ENCODE measurements at places on chromosomes 1 and 21.

- no peak for DNase-seq
Observed at GRCh38 chr21:14452031-14452726, 69.2 kb upstream of the HSPA13 start.

- DNase-seq = no peak
Observed at GRCh38 chr1:21783679-21784603, 992 bp upstream of the USP48 start.

GRCh38 chr1:177464686-177465085 is 293.9 kb downstream of the BRINP2 start:
- no peak for DNase-seq

GRCh38 chr1:217133958-217134856 is 411.0 kb upstream of the ESRRG start:
- peak; percentile 4 for DNase-seq

- no peak for DNase-seq
Observed at GRCh38 chr1:204147406-204148383, 4.1 kb downstream of the ETNK2 start.

GRCh38 chr21:34812504-34813265 is 143.9 kb downstream of the CLIC6 start:
- peak; percentile 70 for DNase-seq

- no peak for DNase-seq
Observed at GRCh38 chr21:26847921-26848320, 2.7 kb upstream of the ADAMTS1 start.

DNA sequence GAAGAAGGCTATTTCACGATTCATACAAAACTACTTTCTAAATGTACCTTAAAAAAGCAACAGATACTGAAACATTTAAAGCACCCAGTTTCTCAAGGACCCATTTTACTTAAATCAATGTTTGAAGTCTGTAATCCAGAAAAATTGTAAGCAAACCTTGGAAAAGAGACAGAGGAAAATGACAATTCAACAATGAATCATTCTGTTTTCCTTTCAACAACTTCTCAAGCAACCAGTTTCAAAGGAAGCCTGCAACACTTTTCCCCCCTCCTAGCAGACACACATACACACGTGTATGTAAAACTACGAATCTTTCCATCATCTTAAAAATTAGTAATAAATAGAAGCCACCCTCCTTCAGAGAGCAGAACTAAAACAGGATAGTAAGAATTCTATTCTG is 1.2 kb downstream of the RERE start:
- no peak for DNase-seq

GRCh38 chr1:12745992-12746323 is at the start of gene CFAP107:
Gene CFAP107, plus strand, starts transcription at chr1:12746200. Its CDS starts 231 bp downstream, at chr1:12746431.
- DNase-seq = peak; percentile 61

- DNase-seq = no peak
Observed at GRCh38 chr1:198845271-198845670, 206.4 kb downstream of the PTPRC start.

DNA sequence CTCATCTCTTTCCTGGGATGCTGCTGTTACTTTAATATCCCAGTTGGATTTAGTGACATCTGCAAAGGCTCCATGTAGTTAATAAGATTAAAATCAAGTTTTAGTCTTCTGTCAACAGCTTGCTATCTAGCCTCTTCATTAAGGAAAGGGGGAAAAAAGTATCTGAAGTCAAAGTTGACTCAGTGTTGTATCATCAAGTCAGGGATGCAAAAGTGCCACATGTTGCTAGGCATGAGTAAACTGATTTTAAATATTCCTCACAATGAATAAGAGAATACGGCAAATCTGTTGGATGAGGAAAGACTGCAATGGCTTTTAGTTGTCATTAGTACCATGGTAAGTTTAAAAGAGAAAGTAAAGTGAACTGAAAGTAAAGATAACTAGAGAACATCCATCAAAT is 383.2 kb upstream of the ZRANB2 start:
- no peak for DNase-seq

DNA sequence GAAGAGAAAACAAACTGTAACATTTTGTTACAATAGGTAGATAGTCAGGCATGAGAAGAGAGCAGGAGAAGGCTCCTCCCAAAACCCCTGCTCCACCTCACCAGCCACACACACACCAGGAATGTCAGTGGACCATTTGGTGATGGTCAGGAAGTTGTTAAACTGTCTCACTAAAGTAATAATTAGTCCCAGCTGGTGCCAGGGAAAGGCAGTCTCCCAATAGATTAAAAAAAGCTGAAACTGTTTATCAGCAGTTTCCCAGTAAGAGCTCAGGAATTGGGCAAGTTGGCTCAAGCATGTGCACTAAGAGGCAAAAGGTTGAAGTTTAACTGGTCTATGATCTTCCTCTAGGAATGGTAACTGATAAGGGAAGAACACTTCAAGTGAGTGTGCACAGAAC is 249.6 kb downstream of the COL11A1 start:
- no peak for DNase-seq

GRCh38 chr1:59678493-59679228 is 136.1 kb upstream of the HOOK1 start:
- DNase-seq = no peak
